ENCODE measurements at places on chromosomes 3 and 15. TPM values are rescaled to one million over a fixed set of nuclear protein-coding genes. Genes with fewer than 3 reads are reported as not detected.

GRCh38 chr3:42535981-42536784, 33.7 kb downstream of the VIPR1 start:
- peak; percentile 69 for DNase-seq

GRCh38 chr3:117479095-117479494, 769.5 kb downstream of the TUSC7 start:
- DNase-seq = no peak

DPPA2 gene
- polyA plus RNA-seq = not detected

WDR5B gene
- 5.8 TPM for polyA plus RNA-seq

All from spleen (tissue), 13 donors.